Kidney (tissue), 22 donors: ENCODE measurements at places on chromosomes 6 and 20.
A peak's percentile ranks its signal among the peaks of the same experiment; 100 is the strongest.

- DNase-seq = no peak
These were observed 386.2 kb downstream of the THBS2 start for GRCh38 chr6:168867247-168868102.

DNA sequence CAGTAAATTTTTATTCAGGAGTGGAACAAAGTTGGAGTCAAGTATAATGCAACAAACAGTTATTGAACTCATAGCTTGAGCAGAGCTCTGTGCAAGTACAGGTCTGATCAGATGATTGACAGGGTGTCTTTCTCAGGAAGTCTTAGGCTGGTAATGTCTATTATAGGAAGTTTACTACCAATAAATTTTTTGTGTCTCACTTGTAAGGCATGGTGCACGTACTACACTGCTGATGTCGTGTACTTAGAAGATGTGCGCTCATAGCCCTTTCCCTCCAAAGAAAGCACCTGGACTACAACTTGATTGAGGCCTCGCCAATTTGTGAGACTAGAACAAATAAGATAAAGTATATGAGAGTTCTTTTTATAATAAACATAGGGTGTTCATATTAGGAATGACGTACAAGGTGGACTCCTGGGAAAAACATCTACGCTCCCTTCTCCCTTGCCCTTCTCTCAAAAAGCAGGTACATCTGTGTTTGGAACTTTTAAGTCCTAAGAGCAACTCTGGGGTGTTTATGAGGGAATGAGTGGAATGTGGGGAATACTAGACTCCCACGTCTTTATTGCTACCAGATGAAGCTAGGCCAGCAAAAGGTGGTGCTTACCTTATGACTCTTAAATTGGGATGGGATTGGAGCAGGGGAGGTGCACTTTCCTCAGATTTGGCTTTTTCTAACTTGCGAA is 1.5 kb downstream of the NDUFAF5 start:
- DNase-seq = no peak

DNA sequence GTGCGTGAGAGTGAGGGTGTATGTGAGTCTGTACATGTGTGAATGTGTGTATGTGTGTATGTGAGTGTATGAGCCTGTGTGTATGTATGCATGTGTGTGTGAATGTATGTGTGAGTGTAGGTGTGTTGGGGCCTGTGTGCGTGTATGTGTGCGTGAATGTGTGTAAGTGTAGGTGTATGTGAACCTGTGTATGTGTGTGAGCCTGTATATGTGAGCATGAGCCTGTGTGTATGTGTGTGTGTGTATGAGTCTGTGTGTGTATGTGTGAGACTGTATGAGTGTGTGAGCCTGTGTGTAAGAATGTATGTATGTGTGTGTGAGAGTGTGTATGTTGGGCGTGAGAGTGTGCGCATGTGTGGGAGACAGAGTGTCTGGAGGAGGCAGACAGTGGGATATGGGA is 15.8 kb upstream of the SULF2 start:
- DNase-seq = no peak

DNA sequence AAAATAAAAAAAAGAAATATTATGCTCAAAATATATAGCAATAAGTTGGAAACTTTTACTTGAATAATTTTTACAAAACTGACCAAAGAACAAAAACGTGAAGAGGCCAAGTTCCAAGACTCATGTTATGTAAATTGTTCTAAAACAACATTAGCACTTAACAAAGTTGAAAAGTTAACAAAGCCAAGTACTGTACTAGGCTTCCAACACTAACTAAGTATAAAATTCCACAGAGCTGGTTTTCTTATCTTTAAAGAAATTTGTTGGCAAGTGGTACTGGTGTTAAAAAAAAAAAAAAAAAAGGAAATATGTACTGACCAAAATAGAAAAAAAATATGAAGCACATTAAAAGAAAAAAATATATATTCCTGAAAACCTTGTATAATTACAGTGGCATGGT is 127.8 kb downstream of the SLC16A10 start:
- DNase-seq = no peak

DNA sequence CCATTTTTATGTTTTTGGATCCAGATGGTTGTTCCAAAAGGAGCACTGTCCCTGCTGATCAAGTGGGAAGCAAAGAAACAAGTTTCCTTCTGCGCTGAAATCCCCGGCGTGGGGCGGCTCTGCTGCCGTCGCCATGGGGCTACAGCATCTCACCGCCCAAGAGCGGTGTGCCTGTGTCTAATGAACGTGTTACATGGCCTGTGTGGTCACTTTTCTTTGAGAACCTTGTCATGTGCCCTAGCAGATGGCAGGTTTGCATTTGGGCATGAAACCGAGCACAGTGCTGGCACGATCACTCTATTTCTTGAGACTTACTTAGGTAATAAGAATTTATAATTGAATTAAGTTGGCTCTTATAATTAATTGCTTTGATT is 51.9 kb downstream of the ZDHHC14 start:
- no peak for DNase-seq

- DNase-seq = peak; percentile 13
These were observed 43.6 kb upstream of the PHACTR3 start for GRCh38 chr20:59560588-59561227.

GRCh38 chr6:33420491-33421343 is 852 bp downstream of the SYNGAP1 start:
- no peak for DNase-seq

DNA sequence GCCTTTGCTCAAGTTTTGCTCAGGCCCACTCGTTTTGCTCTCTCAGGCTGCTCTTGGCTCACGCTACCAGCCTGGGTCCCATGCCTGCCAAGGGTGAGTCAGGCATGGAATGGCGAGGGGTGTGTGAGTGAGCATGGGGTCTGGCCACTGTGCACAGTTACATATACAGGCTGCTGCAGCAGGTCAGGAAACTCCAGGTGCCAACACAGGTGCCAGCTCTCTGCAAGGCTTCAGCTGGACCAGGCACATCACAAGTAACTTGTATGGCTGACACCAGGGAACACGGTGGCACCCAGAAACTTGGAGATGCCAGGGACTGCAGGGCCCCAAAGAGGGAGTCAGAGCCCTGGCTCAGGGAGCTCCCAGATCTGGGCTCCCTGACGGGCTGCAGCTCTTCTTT is 146.8 kb downstream of the BTBD3 start:
- no peak for DNase-seq

GRCh38 chr6:125658759-125659431 is 90.5 kb upstream of the HEY2 start:
- no peak for DNase-seq

- DNase-seq = peak; percentile 61
These were observed 65.9 kb downstream of the PTPN1 start for GRCh38 chr20:50575865-50576720.

- DNase-seq = no peak
These were observed 2.1 kb downstream of the COL12A1 start for GRCh38 chr6:75203721-75204120.

- DNase-seq = peak; percentile 46
These were observed 158.3 kb downstream of the HDGFL1 start for GRCh38 chr6:22727710-22728109.

- DNase-seq = no peak
These were observed 59.9 kb upstream of the HBS1L start for GRCh38 chr6:135114355-135115145.

DNA sequence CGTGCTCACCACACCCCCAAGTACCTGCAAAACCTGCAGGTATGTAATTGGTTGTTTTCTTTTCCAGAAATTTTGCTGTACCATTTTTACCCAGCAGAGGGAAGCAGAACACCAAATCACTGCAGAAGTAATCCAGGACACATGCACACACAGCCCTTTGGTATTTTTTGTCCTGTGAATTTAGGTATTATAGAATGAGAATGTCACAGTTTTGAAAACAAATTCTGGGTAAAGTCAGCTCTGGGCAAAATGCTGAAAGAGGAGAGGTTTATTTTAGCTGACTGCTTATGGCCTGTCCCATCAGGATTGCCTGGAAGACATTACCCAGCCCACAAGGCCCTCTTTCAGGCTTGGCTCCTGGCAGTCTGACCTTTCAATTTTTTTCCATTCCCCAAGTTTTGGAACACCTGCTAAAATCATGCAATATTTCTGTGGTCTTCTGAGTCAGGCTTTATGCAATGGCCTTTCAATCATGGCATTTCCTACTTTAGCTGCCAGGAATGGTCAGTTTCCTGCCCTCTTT is 3.5 kb upstream of the EFHC1 start:
- no peak for DNase-seq

DNA sequence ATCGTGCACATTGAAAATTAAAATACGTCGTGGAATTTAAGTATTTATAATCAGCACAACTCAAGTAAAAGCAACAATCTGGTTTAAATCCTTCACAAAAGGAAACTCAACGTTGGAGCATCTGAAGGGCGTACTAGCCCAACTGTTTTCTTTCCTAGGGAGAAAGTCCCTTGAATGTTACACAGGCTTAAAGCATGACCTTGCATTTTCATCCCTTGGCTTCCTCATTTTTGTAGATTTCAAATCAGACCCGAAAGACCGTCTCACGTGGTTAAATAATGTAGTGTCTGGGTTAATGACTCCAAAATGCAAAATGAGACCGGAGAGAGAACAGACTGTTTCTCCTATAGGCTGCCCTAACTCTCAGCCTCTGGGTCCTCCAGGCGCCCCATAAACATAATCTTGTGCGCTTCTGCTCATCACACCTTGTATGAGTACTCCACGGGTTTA is 249.2 kb upstream of the RREB1 start:
- no peak for DNase-seq

- no peak for DNase-seq
These were observed 1.0 kb upstream of the NXT1 start for GRCh38 chr20:23349338-23350195.

DNA sequence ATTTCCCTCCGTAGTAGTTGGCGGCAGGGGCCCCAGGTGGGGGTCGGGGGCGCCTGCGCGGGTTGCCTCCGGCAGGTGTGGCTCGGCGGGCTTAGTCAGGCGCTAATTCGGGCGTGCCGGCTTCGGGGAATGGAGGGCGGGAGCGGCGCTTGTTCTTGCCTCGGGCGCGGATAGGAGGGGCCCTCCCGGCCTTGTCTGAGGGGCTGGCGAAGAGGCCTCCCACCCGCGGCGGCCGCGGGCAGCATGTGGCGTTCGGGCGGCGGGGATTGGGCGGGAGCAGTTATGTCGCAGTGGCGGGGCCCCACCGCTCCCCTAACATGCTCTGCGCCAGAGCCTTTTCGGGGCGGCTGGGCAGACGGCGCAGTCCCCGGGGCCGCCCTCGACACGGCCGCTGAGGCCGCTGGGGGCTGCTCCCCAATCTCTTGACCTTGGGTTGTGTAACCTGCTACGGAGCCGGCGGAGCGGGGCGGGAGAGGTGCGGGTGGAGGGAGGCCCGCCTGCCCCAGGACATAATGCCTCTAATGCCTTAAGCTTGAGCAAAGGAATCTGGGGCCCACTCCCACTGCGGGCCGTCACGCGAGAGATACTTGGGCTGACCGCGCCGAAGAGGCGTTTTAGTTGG is 1.1 kb downstream of the AMD1 start:
- peak; percentile 57 for DNase-seq

- DNase-seq = no peak
These were observed 153.5 kb upstream of the DST start for GRCh38 chr6:56796196-56796532.

DNA sequence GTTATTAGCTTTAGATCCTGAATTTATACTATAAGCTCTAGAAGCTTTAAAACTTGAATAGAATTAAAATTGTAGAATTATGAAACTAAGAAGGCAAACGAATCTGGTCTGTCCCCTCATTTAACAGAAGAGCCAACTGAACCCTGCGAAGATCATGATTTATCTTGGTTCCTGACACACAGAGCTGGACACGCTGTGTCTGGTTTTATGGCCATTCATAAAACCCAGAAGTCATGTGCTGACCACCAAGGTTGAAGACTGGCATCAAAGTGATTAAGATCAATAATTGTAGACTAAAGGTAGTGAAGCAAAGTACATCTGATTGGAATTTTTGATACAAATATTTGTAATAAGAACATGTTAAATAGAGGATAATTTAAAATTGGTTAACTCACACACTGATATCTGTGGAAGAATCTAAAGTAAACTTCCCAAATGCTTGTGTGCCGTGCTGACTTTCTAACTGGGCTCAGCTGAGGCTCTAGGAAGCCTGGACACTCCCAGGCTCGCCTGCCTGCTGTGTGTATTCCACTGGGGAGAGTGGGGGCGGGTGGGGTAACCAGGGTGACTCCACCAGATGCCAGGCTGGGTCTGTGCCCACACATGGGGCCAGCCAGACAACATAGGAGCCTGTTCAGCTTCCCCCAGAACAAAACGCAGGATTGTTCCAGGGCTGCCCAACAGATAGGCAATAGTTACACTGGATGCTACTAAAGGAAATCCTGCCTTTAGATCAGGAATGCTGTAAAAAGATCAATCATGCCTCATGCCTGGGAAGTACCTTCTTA is 42.1 kb upstream of the SLC22A3 start:
- DNase-seq = no peak

DNA sequence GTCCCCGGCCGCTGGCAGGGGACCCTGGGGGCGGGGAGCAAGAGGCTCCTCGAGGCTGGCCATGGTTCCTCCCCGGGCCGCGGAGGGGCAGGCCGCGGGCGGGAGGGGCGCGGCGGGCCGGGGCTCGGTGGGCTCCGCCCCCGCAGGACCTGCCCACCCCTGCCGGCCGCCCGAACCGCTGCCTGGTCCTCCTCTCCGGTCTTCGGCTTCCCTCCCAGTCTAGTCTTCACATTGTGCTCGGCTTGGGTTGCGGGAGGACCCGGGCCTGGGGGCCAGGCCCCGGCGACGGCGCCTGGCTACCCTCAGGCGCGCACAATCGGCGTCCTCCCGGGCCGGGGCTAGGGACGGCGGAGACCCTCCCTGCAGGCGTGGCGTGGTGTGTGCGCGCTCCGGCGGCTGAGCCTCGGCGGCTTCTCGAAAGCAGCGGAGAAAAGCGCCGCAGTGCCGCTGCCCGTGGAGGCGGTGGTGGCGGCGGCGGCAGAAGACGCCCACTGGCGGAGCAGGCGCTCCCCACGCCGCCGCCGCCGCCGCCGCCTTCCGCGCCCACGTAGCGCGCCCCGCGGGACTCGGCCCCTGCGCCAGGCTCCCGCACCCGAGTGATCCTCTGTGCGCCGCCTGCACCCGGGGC is at the start of gene PDE10A:
Gene PDE10A, minus strand, starts transcription at position 493 of the 628 bp plus-strand sequence. Its CDS starts 430 bp downstream, at position 63.
- DNase-seq = peak; percentile 81

GRCh38 chr6:151375833-151376232 is 15.5 kb downstream of the ZBTB2 start:
- DNase-seq = no peak

DNA sequence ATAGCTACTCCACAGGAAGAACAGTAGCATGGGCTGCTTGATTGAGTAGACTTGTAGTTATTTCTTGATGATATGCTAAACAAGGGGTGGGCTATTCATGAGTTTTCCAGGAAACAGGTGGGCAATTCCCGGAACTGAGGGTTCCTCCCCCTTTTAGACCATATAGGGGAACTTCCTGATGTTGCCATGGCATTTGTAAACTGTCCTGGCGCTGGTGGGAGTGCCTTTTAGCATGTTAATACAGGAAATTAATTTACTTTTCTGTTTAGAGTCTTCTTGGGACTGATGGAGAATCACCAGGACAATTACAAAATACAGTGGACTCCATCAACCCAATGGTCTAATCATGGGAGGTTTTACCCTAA is 22.7 kb downstream of the CYP24A1 start:
- DNase-seq = no peak

DNA sequence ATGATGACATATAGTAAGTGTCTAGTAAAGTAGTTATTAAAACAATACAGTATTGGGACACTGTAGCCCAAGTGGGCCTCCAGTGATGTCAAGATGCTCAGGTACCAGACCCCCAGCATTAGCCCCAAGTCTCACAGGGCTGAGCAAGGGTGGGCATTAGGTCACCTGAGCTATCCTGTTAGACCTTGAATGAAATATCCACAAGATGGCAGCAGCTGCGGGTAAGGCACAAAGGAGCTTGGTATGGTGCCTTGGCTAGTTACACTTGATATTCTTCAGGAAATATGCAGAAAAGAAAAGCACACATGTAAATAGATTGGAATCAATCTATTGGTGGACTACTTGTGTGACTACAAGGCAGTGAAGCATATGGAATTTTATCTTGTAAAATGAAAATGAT is 701.8 kb upstream of the ADGRB3 start:
- DNase-seq = no peak

GRCh38 chr6:45787384-45787783 is 228.3 kb downstream of the CLIC5 start:
- no peak for DNase-seq
